ENCODE measurements at places on chromosomes 13 and 19.

GRCh38 chr13:59842507-59842906 lies 321.2 kb downstream of the DIAPH3 start:
- no peak for DNase-seq

DNA sequence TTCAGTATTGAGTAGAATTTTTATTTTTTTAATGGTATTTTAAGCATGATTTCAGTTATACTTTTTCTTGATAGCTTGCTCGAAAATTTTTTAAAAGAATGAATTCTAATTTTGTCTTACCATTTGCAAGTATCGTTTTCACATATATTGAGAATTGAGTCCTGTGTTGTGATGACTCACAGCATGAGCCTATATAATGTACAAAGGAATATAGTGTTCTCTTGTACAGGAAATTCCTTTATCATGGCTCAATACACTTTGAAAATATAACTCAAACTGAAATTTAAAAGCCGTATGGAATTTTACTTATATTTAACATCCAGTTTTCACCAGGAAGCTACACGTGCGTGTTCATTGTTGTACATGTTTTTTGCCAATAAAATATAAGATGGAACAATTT lies 161.1 kb upstream of the TMTC4 start:
- DNase-seq, result no peak

DNA sequence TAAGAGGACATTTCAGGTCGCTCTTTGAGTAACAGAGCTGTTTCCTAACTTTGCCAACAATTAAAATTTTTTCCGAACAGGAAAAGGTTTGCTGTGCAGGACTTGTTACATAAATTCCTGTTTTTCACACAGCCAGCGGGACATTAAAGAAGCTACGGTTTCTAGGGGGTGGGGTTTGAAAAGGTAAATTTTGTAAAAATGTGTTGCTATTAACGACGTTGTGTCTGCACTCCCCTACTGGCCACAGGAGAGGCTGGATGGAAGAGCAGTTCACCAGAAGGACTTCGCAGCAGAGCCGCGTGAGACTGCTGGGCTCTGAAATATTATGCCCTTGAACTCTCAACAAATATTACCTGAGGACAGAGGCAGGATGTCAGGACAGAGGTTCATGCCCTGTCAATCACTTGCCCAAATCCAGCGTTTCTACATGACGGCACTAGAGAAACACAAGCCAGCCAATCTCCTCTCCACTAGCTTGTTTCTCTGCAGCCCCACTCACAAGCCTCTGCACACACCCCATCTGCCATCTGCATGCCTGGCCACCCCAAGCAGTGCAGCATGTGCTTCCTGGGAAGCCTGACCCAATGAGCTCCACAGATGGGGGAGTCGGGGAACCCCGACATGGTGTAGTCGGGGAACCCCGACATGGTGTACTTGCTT lies 102.0 kb downstream of the FOXO1 start:
- DNase-seq, result no peak

- no peak for DNase-seq
Measured at GRCh38 chr19:49528211-49528771, 488 bp downstream of the RCN3 start.

DNA sequence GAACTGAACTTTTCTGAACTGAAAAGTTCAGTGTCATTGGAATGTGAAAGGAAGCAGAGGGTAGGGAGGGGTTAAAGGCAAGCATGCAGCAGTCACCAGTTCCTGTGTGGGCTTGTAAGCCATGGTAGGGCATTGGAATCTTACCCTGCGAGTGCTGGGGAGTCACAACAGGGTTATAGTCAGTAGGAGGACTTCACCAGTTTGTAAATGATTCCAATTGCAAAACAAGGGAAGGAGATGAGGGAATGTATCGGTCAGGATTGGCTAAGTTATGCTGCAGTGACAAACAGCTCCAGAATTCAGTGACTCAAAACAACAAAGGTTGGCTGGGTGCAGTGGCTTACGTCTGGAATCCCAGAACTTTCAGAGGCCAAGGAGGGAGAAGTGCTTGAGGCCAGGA lies 12.8 kb downstream of the LYPD3 start:
- no peak for DNase-seq

DNA sequence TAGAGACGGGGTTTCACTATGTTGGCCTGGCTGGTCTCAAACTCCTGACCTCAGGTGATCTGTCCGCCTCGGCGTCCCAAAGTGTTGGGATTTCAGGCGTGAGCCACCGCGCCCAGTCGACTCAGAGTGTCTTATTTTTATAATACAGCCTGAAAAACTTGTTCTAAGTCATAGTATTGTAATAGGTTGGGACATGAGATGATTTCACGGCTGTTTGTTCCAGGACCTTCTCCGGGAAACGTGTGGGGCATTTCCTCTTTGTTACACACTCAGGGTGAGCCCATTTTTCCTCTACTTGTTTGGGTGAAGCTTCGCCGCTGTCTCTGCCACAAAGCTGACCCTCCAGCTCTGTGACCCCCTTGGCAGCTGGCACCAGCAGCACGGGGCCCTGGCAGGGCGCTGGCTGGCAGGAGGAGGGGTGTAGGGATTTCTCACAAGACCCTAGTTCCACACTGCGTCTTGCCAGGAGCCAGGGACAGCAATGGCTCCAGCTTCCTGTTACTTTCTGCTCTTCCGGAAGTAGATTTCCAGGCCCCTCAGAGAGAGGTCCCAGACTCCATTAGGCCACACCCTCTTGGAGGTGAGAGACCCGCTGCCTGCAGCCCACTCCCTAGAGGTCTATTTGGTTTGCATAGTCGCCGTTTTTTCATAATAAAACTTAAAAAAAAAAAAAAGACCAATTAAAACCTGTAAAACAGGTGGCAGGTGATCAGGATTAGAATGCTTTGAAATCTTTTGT lies 15.6 kb downstream of the FGF21 start:
- DNase-seq, result no peak

DNA sequence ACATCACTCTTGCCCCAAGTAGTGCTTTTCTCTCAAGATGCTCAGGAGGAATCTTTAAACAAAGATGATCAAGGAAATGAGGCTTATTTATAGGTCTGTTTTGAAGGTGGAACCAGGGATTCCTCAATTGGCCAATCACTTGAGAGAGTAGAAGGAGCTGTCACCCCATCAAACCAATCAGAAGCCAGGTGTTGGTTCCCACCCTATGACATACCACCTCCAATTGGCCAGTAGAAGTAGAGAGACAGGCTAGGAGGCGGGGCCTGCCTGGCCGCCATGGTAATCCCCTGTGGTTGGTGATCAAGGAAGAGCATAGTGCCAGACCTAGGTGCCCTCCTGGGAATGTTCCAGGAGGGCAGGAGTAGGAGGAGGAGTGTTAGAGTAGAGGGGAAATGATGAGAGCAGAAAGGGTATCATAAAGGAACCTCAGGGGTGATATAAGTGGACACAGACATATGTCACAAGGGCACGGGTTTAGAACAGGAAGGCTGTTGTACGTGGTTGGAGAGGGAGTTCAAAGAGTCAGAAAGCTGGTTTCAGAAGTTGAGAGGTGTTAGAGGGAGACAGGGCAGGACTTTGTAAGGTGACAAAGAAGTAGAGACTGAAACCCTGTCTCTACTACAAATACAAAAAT lies 10.5 kb downstream of the PMIS2 start:
- DNase-seq, result no peak

GRCh38 chr13:76889254-76889653 lies 3.0 kb upstream of the KCTD12 start:
- no peak for DNase-seq

- no peak for DNase-seq
Measured at GRCh38 chr19:23909222-23909621, 5.5 kb upstream of the ZNF726 start.

- no peak for DNase-seq
Measured at GRCh38 chr19:4687396-4687795, 17.3 kb upstream of the MYDGF start.

GRCh38 chr13:28268800-28269223 lies 130.5 kb downstream of the PAN3 start:
- no peak for DNase-seq

DNA sequence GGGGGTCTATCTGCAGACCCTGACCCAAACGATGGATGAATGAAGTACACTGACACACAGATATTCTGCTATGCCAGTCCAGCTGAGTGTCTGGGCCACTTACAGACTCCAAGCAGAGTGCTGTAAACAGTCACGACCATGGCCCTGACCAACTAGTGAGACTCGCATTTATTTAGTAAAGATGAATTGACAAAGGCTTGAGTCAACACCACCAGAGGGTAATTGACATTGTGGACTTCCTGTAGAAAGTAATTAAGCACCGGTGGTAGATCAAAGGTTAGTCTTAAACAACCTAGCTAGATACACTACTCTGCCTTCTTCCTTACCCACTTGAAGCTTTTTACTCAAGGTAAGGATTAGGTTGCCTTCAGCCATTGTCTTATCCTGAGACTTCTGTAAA lies 63.4 kb upstream of the KPNA3 start:
- DNase-seq, result no peak

DNA sequence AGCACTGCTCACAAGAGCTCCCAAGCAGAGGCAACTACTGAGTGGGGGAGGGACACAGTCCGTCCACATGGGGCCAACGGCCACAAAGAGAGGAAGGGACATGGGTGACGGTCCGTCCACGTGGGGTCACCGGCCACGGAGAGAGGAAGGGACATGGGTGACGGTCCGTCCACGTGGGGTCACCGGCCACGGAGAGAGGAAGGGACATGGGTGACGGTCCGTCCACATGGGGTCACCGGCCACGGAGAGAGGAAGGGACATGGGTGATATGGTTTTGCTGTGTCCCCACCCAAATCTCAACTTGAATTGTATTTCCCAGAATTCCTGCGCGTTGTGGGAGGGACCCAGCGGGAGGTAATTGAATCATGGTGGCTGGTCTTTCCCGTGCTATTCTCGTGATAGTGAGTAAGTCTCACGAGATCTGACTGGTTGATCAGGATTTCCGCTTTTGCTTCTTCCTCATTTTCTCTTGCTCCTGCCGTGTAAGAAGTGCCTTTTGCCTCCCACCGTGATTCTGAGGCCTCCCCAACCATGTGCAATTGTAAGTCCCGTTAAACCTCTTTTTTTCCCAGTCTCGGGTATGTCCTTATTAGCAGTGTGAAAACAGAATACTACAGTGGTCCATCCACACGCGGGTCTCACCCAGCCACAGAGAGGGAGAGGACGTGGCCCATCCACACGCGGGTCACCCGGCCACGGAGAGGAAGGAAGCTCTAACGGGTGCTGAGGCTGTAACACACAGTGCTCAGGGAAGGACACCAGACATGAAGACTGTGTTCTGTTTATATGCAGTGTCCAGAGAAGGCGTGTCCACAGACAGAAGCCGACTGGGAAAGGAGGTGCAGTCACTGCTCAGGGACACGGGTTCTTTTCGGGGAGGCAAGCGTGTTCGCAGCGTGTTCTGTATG lies 48.5 kb downstream of the GAS6 start:
- no peak for DNase-seq

DNA sequence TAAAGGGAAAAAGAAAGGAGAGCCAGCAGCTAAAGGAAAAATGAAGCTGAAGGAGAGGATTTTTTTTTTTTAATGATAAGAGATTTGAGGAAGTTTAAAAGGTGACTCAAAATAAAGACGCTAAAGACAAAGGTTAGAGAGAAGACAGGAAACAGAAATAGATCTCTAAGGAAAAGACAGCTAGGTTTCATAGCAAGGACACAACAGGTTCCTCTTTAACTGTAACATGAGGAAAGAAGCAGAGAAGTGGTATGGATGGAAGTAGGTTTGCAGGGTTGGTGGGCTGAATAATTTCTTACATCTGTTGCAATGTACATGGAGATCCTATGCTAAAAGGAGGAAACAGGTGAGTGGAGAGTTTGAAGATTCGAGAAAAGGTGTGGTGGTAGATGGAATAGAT lies 107.5 kb downstream of the MYCBP2 start:
- DNase-seq, result no peak

DNA sequence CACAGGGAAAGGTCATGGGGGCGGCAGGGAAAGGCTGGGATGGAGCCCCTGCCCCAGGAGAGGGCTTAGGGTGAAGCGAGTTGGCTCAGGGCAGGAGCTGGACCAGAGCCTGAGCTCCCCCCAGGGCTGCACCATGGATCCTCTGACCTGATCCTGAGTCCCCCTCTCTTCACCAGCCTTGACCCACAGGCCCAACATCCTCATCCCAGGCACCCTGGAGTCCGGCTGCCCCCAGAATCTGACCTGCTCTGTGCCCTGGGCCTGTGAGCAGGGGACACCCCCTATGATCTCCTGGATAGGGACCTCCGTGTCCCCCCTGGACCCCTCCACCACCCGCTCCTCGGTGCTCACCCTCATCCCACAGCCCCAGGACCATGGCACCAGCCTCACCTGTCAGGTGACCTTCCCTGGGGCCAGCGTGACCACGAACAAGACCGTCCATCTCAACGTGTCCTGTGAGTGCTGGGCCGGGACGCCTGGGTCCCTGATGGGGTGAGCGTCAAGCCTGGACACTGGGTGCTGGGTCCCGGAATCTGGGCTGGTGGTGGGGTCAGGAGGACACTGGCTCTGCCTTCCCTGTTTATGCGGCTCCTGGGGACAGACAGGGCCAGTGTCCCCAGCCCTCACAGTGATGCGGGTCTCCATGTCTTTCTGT lies 842 bp downstream of the SIGLEC9 start:
- DNase-seq, result no peak

- DNase-seq, result no peak
Measured at GRCh38 chr13:37216331-37216730, 110.9 kb upstream of the CSNK1A1L start.

DNA sequence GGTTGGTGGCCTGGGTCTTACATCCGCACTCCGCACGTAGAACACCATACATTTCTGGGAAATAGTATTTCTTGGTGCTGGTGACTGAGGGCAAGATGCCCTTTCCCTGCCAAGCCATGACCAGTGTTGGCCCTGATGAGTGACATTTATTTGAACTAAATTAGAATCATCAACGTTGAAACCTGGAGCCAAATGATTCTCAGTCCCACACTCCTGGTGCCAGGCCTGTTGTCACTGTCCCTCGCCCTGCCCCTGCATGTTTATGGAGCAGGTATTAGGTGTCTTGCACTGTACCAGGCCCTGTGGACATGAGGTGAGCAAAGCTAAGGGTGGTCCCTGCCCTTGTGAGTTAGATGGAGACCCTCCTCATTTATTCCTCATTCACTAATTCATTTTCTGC lies 5.8 kb downstream of the CHST8 start:
- no peak for DNase-seq

DNA sequence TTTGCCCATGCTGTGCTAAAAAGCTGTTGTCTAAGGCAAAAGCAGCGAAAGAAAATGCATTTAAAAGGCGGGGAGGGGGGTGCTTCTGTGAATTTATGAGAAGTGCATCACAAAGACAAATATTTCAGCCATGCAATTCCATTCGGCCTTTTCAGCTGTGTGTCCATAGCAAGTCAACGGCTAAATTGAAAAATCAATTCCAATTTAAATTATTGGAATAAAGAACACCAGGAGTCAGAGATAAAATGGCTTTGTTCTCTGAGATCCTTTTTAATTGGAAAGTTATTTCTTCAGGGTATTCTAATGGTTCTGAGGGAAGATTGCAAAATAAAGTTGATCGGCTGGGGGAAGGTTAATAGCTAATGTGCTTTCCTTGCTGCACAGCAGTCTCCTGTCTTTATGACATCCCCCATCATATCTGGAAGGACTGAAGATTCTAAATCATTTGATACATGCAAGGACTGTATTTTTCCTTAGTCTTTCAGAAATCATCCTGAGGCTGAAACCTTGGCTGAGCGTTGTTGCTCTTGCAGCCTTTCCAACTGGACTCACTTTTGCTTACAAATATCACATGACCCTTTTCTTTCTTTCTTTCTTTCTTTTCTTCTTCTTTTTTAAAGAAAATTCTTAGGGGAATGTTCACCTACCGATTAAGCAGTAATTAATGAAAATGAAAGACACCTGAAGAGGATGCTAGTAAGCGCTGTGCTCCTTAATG lies 647.1 kb downstream of the DACH1 start:
- DNase-seq, result no peak

- DNase-seq, result no peak
Measured at GRCh38 chr19:1038978-1039645, 795 bp upstream of the ABCA7 start.
